SIG-M5 (cell line): ENCODE measurements at places on chromosomes 5 and 9.
A peak's percentile ranks its signal among the peaks of the same experiment; 100 is the strongest.

GRCh38 chr5:141821430-141821925, 56.7 kb downstream of the PCDH1 start:
- no peak for DNase-seq

DNA sequence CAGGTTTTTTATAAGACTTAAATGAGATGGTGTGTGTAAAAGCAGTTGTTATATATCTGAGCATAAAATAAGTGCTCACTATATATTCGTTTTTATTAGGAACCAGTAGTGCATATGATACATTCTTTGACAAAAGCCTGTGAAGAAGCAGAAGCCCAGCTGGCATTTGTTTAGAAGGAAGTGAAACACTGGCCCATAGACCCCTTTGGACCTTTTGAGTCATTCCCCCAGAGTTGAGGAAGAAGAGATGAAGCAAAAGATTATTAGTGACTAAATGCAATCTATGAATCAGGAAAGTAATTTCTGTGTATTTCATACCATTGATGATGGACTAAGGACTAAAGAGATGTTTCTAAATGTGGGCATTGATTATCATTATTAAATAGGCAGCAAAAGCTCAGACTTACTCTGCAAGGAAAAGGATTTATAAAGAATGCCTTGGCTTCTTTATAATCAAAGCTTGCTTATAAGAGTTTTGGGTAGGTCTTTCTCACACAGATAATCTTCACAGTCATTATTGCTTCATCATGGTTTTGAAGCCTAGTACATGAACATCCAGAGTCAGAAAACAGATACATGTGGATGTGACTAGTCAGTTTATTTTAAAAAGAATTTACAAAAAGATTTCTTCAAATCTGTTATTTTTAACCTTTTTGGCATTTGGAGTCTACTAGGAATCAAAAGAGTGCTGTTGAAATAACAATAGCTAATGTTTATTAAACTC, 16.9 kb upstream of the FER start:
- peak; percentile 40 for DNase-seq

- DNase-seq = no peak
Measured at GRCh38 chr5:93884254-93884653, 142.9 kb upstream of the POU5F2 start.

DNA sequence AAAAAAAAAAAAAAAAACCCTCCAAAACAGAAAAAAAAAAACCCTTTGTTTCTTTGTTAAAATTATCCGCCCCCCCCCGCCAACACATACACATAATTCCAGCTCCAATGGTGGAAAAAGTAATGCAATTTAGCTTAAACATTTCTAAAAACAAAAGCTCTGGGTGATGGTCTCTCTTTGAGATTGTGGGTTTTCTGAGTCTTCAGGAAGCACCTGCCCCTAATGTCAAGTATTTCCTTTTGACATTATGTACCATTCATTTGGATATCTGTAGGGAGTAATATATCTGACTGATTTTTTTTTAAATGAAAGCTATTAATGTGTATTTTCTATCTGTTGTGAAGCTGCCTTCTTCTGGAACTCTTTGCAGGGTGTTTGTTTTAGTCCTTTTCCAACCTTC, 389.7 kb downstream of the TAF11L14 start:
- DNase-seq = no peak

GRCh38 chr9:29958469-29958868, 2385.2 kb upstream of the C9orf72 start:
- no peak for DNase-seq

DNA sequence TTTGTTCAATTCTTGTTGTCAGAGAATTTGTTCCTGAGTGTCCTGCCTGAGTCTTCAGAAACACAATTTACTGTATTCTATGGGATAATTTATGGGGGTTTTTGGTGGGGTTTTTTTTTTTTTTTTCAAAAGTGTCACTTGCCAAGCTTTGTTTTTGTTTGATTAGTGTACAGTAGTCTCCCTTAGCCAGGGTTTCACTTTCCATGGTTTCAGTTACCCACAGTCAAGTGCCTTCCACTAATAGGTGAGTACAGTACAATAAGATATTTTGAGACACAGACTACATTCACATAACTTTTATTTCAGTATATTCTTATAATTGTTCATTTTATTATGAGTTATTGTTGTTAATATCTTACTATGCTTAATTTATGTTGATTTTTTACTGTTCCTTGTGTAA, 25.0 kb upstream of the AUH start:
- no peak for DNase-seq

DNA sequence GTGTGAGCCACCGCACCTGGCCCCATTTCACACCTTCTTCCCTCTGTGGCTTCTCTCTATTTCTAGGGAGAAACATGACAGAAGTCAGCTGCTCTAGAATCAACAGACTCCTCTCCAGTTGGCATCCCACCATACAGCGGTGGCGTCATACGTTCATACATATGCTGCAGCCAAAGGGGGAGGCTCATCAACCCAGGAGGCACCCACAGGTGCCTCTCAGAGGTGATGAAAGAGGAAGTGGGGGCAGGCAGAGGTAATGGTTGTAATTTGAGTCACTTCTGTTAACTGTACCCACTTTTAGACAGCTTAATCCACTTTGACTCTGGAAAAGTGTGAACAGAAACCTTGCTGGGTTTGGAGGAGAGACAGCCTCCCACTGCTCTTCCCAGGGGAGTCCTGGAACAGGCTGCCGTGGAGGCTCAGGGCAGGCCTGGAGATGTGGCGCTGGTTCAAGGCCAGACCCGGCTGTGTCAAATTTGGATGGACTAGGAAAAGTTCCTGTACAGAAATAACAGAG, 47.3 kb upstream of the SUB1 start:
- DNase-seq = peak; percentile 13

GRCh38 chr5:14445013-14445412, 136.6 kb upstream of the OTULINL start:
- DNase-seq = no peak
